ENCODE measurements at places on chromosomes 2 and 18.

GRCh38 chr2:85987266-85988174 is 98.7 kb upstream of the ST3GAL5 start:
- DNase-seq, result no peak

DNA sequence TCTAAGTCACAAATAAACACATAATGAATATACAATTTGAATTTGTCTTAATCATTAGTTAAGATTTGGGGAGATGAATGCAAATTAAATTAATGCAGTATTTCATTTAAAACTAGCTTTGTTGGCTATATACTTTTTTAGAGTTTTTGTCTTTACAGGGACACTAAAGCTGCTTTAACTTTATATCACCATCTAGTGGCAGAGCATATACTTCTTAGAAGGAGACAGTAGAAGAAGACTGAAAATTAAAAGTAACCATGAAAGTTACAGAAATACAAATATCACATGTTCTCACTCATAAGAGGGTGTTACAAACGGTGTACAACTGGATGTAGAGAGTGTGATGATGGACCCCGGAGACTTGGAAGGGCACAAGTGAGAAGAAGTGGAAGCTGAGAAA is 268.3 kb upstream of the NETO1 start:
- no peak for DNase-seq

DNA sequence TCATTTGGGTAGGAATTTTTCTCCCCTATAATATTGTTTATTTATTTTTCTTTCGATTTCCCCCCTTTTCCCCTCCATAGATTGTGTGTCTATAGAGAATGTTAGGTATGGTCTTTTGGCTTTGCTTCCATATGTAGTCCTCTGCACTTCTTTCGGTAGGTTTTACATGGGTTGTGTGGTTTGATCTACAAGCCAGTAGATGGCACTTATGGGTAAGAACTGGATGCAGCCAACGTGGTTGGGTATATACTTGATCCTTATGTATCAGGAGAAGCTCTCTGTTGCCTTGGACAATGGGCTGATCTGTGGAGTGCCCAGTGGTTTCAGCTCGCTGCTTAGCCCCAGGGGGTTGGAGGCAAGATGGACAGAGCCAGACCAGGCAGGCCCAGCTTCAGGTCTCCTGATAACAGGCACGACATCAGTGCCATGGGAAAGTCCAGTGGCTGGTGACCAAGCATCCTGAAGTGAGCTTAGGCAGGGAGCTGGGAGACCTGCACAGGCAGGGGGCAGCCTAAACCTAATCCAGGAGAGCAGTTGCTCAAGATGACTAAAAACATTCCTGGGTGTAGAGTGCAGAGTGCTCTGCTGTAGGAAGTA is 488.3 kb downstream of the CCDC85A start:
- DNase-seq, result no peak

- no peak for DNase-seq
Measured at GRCh38 chr18:12476955-12477354, 69.2 kb downstream of the PRELID3A start.

DNA sequence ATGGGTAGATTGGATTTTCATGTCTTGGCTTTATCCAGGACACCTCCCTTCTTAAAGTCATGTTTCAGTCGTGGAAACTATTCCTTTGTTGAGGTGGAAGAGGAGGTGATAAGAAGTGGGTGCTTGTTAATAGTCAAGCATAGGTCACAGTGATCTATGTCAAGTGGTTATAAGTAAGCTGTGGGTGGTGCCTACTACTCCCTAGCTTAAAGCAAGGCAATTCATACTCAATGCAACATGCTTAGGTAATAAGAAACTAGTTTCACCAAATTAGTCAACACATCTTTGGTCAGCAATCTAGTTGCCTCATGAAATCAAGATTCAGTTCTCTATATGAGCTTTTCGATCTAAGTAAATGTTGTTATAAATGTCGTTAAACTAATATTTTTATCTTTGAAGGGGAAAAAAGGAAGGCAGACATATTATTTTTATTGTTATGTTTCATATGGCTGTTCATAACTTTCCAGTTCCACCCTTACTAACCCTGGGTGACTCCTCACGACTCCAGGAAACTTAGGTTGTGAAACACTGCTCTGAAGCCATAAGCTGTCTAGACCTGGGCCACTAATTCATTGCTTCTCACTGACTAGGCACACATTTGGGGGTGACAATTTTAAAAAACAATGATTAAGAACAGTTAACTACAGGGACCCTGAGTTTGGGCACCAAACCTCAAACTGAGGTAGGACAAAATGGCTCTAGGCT is 5.8 kb upstream of the ABCB11 start:
- no peak for DNase-seq

- DNase-seq, result no peak
Measured at GRCh38 chr2:205077159-205077558, 531.9 kb downstream of the PARD3B start.

DNA sequence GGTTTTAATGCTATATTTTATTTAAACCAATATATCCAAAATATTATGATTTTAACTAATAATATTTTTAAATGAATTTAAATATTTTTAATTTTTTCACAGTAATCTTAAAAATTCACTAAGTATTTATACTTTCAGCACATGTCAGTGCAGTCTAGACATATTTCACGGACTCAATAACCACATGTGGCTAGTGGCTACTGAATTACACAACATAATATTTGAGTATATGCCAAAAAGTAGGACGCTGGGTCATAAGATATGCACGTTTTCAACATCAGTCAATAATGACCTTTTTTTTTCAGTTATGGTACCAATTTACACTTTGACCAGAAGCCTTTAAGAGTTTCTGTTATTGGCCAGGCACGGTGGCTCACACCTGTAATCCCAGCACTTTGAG is 117.7 kb downstream of the GFPT1 start:
- DNase-seq, result no peak

GRCh38 chr18:51169731-51170130 is 27.8 kb downstream of the MEX3C start:
- no peak for DNase-seq
